ENCODE measurements at places on chromosomes 12 and 14. TPM values are rescaled to one million over a fixed set of nuclear protein-coding genes. Genes with fewer than 3 reads are reported as not detected.

The CBLN3 gene
- total RNA-seq = 0.07 TPM

The KRT3 gene
- total RNA-seq = not detected

- no peak for DNase-seq
Measured at GRCh38 chr14:61140271-61140670, 140.9 kb downstream of the TMEM30B start.

DNA sequence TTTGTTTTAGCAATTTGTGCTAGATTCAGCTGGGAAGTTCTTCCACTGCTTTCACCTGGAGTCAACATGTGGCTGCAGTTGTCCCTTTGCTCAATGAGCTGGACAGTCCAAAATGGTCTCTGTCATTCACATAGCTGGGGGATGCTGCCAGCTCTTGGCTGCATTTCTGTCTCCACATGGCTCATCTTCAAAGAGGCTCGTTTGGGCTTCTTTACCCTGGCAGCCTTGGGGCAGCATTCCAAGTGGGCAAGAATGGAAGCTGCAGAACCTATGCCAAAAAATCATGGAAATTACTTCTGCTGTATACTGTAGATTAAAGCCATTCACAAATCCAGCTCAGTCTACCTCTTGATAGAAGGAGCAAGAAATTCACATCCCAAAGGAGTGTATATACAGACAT is 199.1 kb downstream of the SLC5A8 start:
- no peak for DNase-seq
